ENCODE measurements at places on chromosomes 5 and 9.

- DNase-seq = no peak
Measured at GRCh38 chr5:136853971-136854370, 488.6 kb upstream of the TRPC7 start.

DNA sequence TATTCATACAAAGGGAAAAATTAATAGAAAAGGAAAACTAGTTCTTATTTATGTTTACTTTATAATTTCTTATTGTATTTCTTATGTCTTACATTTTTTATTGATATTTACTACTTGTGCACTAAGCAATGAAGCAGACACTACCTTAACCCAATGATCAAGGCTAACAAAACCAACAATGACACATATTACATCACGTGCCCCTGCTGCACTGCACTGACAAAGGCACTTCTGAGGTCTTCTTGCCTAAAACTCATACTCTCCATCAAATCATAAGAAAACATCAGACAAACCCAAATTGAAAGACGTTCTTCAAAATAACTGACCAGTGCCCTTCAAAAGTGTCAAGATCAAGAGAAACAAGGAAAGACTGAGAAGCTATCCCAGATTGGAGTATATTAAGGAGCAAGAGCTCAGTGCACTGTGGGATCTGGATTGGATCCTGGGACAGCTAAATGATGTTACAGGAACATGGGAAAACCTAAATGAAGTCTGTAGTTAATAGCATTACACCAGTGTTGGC, 230.9 kb downstream of the AUH start:
- no peak for DNase-seq

GRCh38 chr5:62144401-62145022, 161.5 kb upstream of the KIF2A start:
- no peak for DNase-seq

DNA sequence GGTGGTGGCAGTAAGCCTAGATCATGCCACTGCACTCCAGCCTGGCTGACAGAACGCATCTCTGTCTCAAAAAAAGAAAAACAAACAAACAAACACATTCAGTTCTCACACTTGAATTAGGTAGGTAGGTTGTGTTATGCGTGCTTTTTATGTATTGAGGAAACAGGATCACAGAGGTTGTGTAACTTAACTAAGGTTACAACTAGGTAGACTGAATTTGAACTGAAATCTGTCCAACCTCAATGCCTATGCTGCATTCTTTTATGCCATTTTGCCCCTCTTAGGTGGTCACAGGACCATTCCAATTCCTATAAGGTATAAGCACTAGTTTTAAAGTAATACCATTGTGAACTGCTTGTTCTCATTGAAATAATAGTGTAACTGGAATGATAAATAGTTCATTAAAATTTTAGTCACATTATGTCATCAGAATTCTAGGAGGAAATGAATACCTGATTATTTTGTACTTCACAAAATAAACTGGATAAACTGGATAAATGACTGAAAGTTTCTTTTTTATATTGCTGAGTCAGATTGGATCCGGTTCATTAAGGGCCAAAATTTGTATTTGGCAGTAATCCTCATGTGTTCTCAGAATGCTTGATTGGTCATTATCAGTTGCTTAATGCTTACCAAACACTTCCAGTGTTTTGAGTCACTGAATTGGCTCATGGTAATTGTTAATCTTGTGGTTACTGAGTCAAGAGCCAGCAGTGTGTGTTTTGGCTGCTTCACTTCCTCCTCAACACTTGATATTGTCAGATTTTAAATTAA, 7.1 kb downstream of the UBAP1 start:
- peak; percentile 79 for DNase-seq

- DNase-seq = no peak
Measured at GRCh38 chr5:37704406-37704805, 135.4 kb downstream of the GDNF start.

All from BJ (cell line).